ENCODE measurements at places on chromosomes 3 and 15.

DNA sequence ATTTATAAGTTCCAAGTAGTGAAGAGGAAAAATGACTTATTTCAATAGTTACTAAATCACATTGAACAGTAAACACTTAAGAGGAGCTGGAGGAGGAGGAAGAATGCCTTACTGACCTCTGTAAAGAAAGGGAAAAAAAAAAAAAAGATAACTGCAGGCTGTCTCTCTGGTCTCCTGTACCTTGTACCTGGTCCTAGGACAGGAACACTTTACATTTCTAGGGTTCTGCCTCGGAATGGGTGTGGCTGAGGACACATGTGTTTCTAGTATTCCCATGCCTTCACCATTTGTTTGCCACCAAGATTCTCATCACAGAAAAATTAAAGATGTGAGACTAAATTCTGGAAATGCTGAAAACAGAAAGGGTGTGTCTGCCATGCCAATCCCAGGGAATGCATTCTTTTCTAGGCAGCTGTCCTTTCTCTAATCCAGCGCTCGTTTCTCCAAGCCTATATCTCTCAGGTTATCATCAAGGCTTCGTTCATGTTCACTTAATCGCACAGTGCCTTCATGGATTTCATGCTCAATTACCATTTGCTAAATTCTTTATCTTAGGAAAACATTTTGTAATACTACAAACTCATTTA, 1208.3 kb downstream of the OTOL1 start:
- DNase-seq: no peak

GRCh38 chr3:194301730-194302129, 49.4 kb downstream of the CPN2 start:
- DNase-seq: no peak

GRCh38 chr3:128767094-128767750, 41.2 kb downstream of the RAB7A start:
- DNase-seq: no peak

DNA sequence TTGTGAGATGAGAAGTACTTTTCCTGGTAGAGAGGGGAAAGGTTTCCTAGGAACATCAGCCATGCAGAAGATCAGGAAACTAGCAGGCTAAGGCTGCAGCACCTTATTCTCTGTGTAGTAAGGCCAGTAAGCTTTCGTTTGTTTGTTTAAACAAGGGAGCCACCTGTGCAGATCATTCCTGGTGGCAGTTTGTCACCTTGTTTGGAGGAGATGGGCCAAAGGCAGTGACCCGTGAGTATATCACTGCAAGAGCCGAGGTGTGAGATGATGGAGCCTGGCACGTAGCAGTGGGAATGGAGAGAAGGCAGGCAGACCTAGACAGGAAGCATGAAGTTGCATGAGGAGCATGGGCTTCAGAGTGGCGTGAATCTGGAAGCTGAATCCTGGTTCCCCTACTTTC, 19.6 kb downstream of the ATG7 start:
- no peak for DNase-seq

DNA sequence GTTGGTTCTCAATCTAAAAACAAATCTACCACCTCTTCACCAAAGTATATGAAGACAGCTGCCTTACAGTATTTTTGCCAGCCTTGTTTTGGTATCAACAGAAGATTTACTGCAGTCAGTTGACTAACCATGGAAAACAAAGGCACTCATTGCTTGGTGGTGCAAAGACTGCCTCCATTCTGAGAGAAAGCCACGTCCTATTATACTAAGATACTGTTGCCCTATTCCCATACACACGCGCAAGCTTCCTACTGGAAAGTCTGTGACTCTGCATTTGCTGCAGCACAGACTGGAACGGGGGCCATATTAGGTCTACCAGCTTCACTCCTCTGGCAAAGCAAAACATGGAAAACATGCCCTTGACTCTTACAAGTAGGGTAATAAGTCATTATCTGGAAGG, 18.0 kb downstream of the MTMR10 start:
- DNase-seq: no peak
